ENCODE measurements at places on chromosomes 4 and X.

DNA sequence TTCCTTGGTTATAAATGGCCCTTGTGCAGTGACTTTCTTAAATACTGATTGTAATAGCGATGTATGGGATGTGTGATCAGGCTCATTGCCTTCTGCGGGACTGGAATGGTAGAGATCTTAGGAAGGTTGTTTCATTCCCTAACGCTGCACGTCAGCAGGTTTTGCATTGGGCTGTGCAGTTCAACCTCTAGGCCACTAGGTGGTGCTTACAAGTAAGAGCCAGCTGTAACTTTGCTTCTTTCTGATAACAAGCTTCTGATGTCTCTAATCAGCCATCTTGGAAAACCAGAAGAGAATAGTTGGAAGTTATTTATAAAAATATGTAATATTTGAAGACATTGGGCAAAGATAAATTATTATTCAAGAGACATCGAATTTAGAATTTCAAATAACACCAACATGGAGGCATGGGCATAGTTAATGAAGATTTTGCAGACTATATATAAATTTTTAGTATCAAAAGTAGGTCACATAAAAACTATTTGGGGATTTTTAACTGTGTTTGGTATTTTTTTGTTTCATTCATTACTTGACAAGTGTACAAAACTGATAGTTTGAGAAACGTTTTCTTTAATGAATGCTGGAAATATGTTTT lies 339.7 kb upstream of the PCDH7 start:
- DNase-seq: peak; percentile 3

GRCh38 chrX:74246524-74246923 lies 57.5 kb upstream of the ZCCHC13 start:
- no peak for DNase-seq

GRCh38 chr4:123804196-123804721 lies 407.7 kb downstream of the SPRY1 start:
- DNase-seq: no peak

DNA sequence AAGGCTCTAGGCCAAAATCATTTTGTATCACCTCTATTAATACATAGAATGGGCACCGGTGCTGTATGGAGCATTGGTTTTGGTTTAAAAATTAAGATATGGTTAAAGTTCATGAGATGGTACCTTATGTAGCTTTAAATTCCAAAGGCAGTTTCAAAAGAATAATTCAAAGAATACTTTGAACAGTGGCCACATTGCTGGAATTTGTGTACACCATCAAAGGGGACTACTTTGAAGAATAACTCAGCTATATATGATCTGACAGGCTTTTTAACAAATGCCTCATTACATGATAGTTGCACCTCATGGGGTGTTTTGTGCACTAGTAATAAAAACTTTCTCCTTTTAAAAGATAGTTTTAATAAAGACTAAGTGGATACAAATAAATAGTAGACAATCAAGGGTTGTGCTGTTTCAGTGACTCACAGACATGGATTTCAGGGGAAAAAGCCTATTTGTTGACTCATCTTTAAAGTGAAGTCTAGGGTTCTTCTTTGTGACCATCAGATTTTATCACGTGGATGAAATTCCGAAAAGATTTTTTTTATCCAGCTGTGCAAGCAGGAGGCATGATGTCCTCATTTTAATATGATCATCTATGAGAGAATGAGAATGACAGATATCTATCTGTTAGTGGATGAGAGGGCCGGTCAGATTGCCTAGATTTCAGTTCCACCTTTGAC lies 12.8 kb downstream of the MTM1 start:
- DNase-seq: no peak

GRCh38 chr4:117700111-117700892 lies 334.0 kb upstream of the NDST3 start:
- no peak for DNase-seq

GRCh38 chrX:124280294-124280902 lies 52.1 kb upstream of the TEX13D start:
- DNase-seq: no peak

DNA sequence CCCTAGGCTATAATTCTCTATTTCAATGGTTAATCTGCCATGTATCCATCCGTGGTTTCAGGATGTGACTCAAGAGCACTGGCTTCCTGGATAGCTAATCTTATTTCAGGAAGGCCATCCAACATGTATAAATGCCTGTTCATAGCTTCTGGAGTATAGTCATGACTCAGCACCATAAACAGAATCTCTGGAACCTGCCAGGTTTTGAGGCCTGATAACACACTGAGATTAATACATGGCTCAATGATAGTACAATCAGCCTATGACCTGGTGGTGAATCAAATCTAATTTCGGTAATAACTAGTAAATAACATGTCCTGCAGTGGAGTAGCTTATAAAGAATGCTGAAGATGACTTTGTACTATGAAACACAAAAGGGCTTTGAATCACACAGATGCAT lies 5.7 kb upstream of the IL13RA2 start:
- DNase-seq: peak; percentile 43

DNA sequence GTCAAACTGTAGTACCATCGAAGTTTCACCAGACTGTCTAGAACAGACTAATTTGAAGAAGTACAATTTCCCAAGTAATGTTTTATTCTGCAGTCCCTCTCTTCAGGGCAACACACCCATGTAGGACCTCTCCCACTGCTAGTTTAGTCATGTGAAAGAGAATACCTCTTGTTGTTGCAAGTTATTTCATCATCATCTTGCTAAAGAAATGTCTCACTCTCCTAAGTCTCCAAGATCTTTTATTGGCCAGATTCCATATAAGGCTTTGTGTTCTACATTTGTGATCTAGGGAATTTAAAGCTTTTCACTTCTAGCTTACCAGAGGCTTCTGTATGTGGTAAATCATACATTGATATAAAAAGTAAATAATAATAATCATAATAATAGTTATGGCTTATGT lies 745.3 kb upstream of the MAGEB2 start:
- DNase-seq: no peak

GRCh38 chrX:127276326-127276725 lies 456.8 kb downstream of the PRR32 start:
- no peak for DNase-seq

DNA sequence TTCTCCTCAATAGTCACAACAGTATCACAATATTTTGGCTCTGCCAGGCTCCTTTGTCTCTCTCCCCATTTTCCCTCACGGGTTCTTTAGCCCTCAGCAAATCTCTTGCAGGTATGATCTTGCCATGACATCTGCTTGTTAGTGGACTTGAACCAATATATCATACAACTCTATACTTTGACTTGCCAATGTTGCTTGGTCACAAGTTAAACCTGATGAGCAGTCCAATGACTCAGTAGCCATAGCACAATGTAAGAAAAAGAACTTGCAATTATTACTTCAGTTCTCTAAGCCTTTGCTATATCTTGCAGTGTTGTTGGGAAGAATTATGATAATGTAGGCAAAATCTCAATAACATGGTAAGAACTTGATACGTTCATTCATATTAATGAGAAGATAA lies 174.6 kb upstream of the NRK start:
- DNase-seq: no peak

DNA sequence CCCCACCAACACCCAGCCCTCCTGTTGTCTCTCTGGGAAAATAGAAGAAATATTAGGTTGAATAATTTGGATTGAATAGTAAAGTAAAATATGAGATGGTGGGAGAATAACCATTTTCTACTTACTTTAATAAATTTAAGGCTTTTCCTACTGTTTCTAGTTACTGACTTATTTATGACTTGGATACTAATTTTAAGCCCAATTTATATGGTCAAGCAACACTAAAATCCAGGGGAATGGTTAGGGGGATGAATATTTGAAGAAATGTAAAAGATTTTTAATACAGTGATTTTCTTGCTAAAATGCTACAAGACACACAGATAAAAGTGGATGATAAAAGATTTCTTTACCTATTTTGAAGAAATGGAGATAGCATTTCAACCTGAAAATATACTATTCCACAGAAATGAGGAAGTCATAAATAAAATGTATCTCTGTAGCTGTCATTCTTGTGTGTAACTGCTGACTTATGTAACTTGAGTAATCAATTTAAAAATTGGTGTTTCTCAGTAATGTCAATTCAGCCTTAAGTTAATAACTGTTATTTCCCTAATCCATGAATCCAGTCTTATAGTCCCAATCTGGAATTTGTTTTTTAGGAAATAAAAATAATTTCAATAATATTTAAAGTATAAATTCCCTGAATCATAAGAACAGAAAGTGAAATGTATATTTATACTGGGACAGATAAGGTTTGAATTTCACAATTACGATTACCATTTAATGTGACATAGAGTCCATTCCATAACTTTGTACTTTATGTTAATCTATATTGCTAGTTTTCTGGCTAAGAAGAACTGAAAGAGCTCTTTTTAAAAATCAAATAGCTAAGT lies 24.3 kb upstream of the IL2 start:
- DNase-seq: no peak

GRCh38 chrX:23766650-23767551 lies 16.1 kb upstream of the SAT1 start:
- DNase-seq: no peak

DNA sequence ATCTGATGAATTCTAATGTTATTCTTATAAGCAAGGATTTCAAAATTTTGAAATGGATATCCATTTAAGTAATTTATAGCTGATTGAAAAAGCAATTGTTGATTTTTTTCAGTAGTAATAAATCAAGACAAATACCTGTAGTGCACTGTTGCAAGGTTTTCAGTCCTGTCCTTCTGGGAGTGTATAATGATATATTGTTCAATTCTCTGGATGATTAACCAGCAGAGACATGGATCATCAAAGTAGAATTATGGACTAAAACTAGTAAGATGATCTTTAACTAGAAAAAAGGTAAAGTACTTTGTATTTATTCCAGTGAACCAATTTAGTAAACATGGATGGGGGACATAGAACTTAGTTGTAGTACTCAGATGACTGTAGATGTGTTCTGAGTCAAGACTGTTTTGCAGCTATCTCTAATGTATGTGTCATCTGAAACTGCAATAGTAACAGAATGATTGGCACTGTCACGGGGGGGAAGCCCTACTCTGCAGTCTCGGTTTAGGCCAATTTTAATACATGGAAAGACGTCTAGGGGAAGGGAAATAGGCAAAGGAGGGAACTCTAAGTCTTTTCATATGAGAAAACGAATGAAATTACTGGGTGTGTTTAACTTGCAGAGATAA lies 121.9 kb downstream of the GLRA3 start:
- DNase-seq: no peak

GRCh38 chr4:130028552-130028951 lies 932.6 kb downstream of the C4orf33 start:
- no peak for DNase-seq

DNA sequence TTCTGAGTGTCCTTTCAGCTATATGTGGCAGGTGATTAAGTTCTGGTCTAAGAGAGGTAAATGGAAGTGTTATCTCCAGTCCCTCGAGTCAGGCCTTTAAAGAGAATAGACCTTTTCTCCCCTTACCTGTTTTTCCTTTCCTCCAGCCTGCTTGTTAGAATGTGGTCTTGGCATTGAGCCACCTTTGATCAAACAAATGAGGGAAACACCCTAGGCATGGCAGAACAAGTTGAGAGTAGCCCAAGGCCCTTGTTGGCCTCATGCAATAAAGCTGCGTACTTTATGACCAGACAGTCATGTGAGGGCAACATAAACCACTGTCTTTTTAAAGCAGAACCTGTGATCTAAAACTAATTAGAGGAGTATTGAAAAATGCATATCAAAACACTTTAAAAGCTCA lies 13.2 kb upstream of the IL13RA2 start:
- no peak for DNase-seq

DNA sequence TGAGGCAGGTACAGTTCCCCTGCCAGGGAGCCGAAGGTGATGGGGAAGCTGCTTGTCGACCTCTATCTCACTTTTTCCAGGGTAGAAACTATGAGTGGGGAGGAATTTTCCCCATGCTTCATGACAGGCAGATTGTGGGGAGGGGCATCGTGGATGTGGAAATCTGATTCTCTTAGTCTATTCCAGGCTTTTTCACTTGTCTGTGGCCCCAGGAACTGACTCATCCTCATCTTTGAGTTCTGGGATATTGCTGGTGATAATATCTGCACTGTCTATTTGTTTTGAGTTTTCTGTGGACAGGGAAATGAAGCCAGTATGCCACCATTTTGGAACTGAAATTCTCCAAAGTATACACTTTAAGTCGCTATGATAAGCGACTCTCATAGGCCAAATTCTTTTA lies 7.6 kb upstream of the TLR2 start:
- peak; percentile 12 for DNase-seq

DNA sequence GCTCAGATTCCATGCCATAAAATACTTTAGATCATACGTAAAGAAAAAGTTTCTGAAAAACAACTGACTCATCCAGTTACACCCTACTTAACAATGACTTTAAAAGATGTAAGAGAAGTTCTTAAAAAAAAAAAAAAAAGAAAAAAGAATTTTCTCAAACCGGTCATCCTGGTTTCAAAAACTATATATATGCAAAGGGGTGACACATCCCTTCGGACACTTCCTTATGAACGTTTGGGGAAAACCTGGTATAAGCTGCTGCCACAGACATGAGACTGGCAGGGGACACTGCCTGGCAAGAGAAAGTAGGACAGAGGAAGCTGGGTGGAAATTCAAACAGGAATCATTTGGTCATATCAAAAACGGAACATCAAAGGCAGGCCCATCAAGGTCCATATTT lies 81.2 kb upstream of the PRSS48 start:
- peak; percentile 12 for DNase-seq

GRCh38 chr4:81632581-81633299 lies 161.0 kb upstream of the RASGEF1B start:
- DNase-seq: peak; percentile 40

- no peak for DNase-seq
Observed at GRCh38 chrX:20248592-20249192, 18.0 kb downstream of the RPS6KA3 start.

DNA sequence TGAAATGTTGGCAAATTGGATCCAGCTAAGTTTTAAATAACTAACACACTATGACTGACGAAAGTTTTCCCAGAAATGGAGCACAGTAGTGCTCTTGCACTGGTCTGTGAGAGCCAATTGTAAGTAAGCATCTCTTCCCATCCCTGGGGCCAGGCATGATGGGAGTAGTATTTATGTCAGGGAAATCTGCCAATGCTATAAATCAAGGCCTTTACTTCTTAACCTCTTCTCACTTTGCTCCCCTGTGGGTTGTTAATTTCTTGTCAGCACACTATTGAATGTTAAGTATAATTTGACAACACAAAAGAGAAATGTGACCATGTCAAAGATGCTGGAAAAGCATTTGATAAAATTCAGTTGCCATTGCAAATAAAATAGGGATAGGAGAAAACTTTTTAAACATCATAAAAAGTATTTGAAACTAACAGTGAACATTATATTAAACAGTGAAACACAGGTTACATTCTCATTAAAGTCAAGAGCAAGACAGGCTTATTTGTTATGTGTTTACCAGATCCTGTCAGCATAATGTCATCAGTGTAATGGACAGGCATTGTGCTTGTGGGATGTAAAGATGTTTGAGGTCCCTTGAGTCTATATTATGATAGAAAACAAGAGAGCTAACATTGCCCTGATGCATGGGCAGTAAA lies 5.0 kb downstream of the F8A1 start:
- no peak for DNase-seq

DNA sequence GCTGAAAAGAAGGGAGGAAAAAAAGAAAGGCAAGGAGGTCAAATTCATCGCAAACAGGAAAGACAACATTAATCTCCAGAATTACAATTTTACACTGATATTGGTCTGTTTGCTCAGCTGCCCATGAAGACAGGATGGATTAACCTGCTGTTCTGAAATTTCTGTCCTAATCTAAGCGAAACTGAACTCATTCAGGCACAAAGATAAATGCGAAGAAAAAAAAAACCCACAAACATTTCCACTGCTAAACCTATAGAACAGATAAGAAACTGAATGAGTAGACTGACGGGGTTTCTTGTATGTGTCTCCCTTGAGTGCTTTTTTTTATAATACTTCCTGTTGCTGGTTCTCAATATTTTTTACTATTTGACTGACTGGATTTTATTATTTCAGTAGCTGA lies 251.8 kb upstream of the FTHL17 start:
- no peak for DNase-seq

GRCh38 chr4:109164011-109164410 lies 138.4 kb downstream of the COL25A1 start:
- no peak for DNase-seq

Data from MG63 (cell line).